ENCODE measurements at places on chromosomes 2 and 18.
A peak's percentile ranks its signal among the peaks of the same experiment; 100 is the strongest.

DNA sequence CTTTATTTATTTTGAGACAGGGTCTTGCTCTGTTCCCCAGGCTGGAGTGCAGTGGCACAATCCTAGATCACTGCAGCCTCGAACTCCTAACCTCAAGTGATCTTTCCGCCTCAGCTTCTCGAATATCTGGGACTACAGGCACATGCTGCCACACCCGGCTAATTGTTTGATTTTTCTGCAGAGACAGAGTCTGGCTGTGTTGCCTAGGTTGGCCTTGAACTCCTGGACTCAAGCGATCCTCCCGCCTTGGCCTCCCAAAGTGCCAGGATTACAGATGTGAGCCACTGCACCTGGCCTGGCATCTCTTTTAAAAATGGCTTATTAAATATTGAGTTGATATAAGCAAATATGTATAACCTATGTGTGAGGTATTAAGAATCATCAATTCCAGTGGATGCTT is 209.5 kb downstream of the FAM210A start:
- peaks cover 8% of the 10 kb centered on the region for H3K4me1 ChIP-seq
- H3K36me3 ChIP-seq, result peaks cover 20% of the 10 kb centered on the region
- no peak overlapping the region for H3K4me3 ChIP-seq
- DNase-seq, result no peak
- no peak overlapping the region for H3K27ac ChIP-seq

DNA sequence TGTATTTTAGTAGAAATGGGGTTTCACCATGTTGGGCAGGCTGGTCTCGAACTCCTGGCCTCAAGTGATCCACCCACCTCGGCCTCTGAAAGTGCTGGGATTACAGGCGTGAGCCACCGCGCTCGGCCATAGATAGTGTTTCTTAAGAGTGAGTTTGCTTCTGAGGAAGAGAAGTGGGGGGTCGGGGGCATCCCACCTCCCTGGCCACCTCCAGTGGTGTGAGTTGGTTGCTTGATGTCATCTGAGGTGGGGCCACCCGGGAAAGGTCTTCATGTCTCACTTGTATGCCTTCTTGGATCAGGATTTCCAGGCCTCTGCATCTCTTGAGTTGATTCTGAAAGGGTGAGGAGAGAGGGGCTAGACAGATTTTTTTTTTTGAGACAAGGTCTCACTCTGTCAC is 57.1 kb downstream of the AGAP1 start:
- no peak overlapping the region for H3K27ac ChIP-seq
- no peak overlapping the region for H3K4me3 ChIP-seq
- no peaks in the 10 kb centered on the region for H3K36me3 ChIP-seq
- no peak for DNase-seq
- H3K27me3 ChIP-seq, result peaks cover 12% of the 10 kb centered on the region
- no peaks in the 10 kb centered on the region for H3K4me1 ChIP-seq

- H3K36me3 ChIP-seq, result no peaks in the 10 kb centered on the region
- no peak overlapping the region for H3K4me3 ChIP-seq
- no peak for DNase-seq
- H3K27ac ChIP-seq, result no peak overlapping the region
- H3K27me3 ChIP-seq, result no peaks in the 10 kb centered on the region
Observed at GRCh38 chr2:155178921-155179320, 480.4 kb downstream of the KCNJ3 start.

DNA sequence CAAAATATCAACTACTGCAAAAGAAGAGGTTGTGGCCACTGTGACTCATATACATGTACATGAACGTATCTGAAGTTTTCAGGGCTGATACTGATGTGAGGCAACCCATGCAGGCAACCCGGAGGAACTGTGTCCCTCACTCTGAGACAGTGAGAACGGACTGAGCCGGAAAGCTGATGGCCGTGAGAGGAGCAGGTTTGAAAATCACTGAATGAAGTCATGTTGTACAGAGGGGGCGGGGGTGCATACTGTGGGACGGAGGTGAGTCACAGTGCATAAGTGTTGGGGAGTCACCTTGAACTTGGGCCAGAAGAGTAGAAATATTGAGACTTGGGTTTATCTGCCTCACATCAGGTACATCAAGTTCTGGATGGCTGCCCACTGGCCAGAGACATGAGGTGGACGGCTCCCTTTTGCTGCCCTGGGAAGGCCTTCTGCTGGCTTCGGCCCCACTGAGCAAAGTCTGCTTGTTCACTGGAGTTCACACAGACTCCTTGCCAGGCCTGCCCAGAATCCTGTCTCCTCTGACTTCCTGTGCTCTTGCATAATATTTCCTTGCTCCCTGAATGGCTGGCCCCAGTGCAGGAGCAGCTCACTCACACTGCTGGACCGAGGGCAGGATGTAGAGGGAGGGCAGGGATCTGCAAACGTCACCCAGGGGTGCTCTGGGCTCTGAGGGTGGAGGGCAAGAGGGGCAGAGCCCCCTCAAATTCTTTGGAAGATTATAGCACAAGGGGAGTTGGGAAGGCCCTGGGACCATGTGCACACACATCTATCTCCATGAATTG is 18.1 kb downstream of the EPAS1 start:
- no peak overlapping the region for H3K4me3 ChIP-seq
- peak; percentile 26 for DNase-seq
- H3K36me3 ChIP-seq, result peaks cover 3% of the 10 kb centered on the region

GRCh38 chr2:100427627-100428258 is 10.3 kb upstream of the CHST10 start:
- H3K27ac ChIP-seq, result no peak overlapping the region
- H3K4me1 ChIP-seq, result peaks cover 1% of the 10 kb centered on the region
- DNase-seq, result peak; percentile 74
- no peak overlapping the region for H3K4me3 ChIP-seq
- no peaks in the 10 kb centered on the region for H3K36me3 ChIP-seq

DNA sequence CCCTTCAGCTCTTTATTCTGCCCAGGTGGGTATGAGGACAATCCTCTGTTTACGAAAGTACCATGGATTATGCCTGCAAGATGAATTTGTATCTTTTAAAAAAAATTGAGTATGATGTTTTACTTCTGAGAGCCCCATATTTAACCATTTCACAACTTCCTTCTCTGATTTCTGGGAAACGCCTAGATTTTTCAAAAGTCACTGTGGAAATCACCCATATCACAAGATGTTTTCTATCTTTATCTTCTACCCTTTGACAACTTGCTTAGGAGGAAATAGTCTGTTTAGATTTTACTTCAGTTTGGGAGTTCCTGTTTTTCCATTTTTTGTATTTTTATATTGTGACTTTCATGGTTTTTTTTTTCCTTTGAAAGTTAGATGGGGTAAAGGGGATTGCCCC is 53.0 kb downstream of the ICOS start:
- DNase-seq, result no peak
- H3K4me3 ChIP-seq, result no peak overlapping the region
- no peaks in the 10 kb centered on the region for H3K27me3 ChIP-seq
- no peaks in the 10 kb centered on the region for H3K36me3 ChIP-seq

- peaks cover 29% of the 10 kb centered on the region for H3K27me3 ChIP-seq
- no peaks in the 10 kb centered on the region for H3K4me1 ChIP-seq
- H3K27ac ChIP-seq, result no peak overlapping the region
Observed at GRCh38 chr2:177029501-177029900, 183.1 kb upstream of the HNRNPA3 start.

DNA sequence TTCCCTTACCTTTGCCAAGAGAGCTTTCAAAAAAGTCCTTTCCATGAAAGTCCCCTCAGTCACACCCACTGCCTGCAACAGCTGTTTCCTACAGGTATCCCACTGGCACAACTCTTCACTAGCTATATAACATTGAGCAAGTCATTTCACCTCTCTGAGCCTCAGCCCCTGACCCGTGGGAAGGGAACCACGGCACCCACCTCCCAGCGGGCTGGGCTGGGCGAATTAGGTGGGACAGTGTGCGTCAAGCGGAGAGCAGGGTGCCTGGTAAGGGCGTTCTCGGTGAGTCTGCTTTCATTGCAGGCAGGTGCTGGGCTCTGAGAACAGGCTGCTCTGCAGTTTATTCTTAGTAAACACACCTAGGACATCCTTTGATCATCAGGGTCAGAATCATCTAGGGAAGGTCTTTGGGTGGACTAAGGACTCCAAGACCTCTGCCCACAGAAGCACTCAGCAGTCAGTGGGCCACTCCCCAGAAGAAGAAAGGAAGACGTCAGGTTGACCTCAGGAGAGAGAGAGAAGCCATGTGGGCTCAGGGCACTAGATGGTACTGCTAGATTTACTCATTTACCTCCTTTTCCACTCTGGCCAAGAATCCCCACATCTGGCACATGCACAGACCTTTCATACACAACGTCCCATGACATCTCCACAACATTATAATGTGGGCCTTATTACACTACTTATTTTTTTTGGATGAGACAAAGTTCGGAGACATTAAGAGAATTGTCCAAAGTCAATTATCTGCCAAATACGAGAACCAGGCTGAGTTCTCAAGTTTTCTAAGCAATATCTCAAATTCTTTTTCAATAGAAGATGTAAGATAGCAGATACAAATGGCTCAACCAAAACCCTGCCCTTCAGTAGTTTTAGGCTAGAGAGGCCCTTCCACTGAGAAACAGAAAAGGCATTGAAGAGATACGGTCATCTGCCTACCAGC is 79.9 kb downstream of the GALNT14 start:
- no peaks in the 10 kb centered on the region for H3K36me3 ChIP-seq
- peaks cover 8% of the 10 kb centered on the region for H3K27me3 ChIP-seq
- H3K4me1 ChIP-seq, result no peaks in the 10 kb centered on the region
- H3K4me3 ChIP-seq, result no peak overlapping the region

DNA sequence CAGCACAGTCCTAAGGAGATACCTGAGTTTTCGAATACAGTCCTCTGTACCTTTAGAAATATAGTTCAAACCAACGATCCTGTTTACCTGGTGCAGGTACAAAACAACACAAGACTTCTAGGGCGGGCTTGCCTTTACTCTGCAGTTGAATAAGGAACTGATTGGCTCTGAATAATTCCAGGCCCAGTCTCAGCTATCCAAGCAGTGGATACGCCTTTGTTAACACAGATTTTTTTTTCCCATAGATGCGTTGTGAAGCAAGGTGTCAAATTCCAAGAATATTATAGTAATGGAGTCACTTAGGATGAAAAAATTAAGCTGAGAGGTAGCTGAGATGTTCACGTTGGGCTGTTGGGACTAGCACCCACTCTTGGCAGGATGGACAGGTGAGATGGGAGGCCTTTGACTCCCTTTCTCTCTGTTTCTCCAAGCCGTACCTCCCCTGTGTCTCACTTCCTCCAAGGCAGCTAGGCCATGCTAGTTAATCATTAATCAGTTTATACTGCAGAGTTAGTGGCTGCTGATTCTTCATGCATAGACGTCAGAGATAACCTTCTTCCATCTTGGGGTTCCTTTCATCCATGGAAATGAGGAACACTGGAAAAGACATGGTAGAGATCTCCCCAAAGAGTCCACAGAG is 380.8 kb upstream of the ACVR2A start:
- peaks cover 4% of the 10 kb centered on the region for H3K4me1 ChIP-seq
- peaks cover 6% of the 10 kb centered on the region for H3K27me3 ChIP-seq
- no peak for DNase-seq
- no peak overlapping the region for H3K27ac ChIP-seq
- no peak overlapping the region for H3K4me3 ChIP-seq

All from activated CD4-positive, alpha-beta memory T cell treated with anti-CD3 and anti-CD28 coated beads, Interleukin-2, amount 10 ng/mL, durations not matched to agents 7 days and 5 days (primary cell).